ENCODE measurements at places on chromosomes 12 and 14.

GRCh38 chr14:104877066-104877805 lies 12.2 kb downstream of the CEP170B start:
- DNase-seq = no peak

- DNase-seq = no peak
Measured at GRCh38 chr12:41228066-41228820, 40.1 kb downstream of the PDZRN4 start.

- DNase-seq = no peak
Measured at GRCh38 chr12:124700810-124701592, 133.6 kb upstream of the NCOR2 start.

DNA sequence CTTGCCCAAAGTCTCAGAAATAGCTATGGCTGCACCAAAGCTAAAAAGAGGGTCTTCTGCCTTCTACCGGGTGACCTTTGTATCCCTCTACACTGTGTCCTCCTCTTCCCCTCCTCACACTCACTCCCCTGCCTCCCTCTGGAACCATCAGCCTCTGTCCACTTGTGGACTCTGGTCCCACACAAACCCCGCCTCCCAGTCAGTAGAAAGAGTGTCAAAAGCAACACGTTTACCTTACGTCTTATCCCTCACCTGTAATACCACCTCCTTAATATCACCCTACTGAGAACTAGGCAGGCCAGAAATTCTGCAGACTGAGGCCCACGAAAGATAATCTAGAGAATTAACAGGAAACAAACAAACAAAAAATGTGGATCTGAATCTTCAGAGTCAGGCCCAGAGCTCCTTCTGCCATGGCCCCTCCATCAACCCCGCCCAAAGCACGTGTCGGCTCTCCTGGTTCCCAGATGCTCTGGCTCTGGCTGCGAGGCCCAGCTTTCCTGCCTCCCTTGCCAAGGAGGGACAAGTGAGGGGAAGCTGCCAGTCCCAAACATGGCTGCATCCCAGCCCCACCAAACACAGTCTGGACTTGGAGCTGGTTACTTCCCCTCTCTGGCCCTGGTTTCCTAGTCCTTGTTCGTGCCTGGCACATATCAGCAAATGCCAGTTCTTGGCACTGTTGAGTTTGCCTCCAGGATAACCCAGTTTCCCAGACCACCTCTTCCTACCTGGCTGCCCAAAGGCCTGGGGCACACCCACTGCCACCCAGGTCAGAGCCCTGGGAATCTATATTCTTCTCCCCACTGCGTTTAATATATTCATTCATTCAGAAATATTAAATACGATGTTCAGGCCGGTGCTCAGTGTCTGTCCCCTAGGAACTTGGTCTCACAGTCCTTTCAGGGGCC lies 2.7 kb downstream of the ACTN1 start:
- no peak for DNase-seq

Measured in stimulated activated CD4-positive, alpha-beta T cell treated with anti-CD3 and anti-CD28 coated beads, Interleukin-12 subunit alpha, Interleukin-12 subunit beta, amount 100 ng/mL, for 48 hours (primary cell).